ENCODE measurements at places on chromosomes 6 and 20. TPM values are rescaled to one million over a fixed set of nuclear protein-coding genes. Genes with fewer than 3 reads are reported as not detected.

GRCh38 chr6:15483060-15483459 is 179.8 kb downstream of the DTNBP1 start:
- no peak for DNase-seq

The DEFB128 gene
- total RNA-seq, result not detected

The TMEM200A gene
- not detected for total RNA-seq

The MYLK2 gene
- total RNA-seq, result 0.76 TPM

- no peak for DNase-seq
Measured at GRCh38 chr6:12537389-12537788, 179.2 kb upstream of the PHACTR1 start.

The MAN1A1 gene
- total RNA-seq, result 26.2 TPM

The MRS2 gene
- total RNA-seq, result 40.2 TPM

- no peak for DNase-seq
Measured at GRCh38 chr6:36793913-36794712, 45.1 kb downstream of the CPNE5 start.

- DNase-seq, result no peak
Measured at GRCh38 chr20:44983093-44983674, 16.9 kb downstream of the STK4 start.

GRCh38 chr6:164929408-164929977 is 379.9 kb downstream of the C6orf118 start:
- DNase-seq, result no peak

- DNase-seq, result no peak
Measured at GRCh38 chr6:45185403-45186251, 142.5 kb upstream of the RUNX2 start.

The GRM1 gene
- 5.4 TPM for total RNA-seq

GRCh38 chr20:23596579-23597250 is 9.0 kb downstream of the CST9 start:
- DNase-seq, result no peak

- peak; percentile 76 for DNase-seq
Measured at GRCh38 chr6:111087106-111087835, at the start of gene SLC16A10. TSS of gene SLC16A10 (plus strand) at chr6:111087503. CDS start at chr6:111087753, 250 bp downstream.

The LY6G5C gene
- 1.3 TPM for total RNA-seq

DNA sequence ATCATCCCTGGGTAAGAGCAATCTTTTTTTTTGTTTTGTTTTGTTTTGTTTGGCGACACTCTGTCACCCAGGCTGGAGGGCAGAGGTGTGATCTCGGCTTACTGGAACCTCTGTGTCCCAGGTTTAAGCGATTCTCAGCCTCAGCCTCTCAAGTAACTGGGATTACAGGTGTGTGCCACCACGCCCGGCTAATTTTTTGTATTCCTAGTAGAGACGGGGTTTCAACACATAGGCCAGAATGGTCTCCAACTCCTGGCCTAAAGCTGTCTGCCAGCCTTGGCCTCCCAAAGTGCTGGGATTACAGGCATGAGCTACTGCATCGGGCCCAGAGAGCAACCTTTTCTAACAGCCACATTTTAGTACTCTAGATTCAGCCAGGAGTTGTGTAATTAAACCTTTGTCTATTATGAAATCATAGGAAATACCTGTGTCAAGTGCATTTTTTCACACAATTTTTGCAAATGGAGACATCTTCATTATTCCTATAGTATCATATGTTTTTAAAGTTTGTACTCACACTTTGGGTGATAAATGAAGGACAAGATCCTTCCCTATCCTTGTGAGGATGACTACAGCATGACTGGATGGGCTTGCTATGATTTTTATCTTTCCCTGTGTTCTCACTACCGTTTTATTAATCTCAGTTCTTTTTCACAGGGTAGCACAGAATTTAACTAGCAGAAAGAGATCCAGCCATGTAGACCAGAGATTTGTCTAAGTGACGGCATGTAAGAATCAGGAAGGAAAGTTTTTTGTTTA is 82.6 kb downstream of the OR2B2 start:
- DNase-seq, result no peak

The CRIP3 gene
- 3.7 TPM for total RNA-seq

DNA sequence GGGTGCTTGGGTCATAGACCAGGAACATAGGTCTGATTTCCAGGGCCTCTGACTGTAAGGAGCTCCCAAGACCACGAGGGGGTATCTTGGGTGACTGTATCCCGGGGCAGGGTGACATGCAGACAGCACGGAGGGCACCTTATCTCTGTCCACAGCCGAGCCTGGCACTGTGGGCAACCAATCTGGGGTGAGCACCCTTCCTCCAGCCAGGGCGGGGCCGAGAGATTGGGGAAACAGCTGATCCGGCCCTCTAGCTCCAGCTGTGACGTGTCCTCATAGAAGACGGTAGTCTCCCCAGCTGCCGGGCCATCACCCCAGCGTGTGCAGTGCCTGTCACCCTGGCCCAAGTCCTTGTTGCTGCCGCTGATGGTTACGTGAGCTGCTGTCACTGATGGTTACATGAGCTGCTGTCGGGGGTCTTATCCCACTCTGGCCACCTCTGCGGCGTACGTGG is 139.6 kb upstream of the RNF24 start:
- DNase-seq, result no peak

DNA sequence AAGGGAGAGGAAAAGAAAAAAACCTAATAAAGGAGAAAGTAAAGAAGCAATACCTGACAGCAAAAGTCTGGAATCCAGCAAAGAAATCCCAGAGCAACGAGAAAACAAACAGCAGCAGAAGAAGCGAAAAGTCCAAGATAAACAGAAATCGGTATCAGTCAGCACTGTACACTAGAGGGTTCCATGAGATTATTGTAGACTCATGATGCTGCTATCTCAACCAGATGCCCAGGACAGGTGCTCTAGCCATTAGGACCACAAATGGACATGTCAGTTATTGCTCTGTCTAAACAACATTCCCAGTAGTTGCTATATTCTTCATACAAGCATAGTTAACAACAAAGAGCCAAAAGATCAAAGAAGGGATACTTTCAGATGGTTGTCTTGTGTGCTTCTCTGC is 70.8 kb upstream of the RNF146 start:
- no peak for DNase-seq

DNA sequence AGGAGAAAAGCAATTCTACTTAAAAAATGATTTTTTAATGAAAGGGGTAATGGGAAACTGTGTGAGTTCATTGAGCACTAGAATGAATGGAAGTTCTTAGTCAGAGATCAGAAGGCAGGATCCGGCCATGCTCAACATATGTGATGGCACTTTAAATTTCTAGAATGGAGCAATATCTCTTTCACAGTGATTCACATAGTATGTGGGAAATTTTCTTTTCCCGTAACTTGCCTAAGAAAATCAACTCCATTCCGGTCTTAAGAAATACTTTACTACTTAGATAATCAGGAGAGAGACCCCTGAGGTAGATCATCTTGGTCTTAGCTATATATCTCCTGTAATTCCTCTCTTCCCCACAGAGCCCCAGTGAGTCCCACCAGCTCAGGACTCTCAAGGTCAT is 131.8 kb downstream of the SCML4 start:
- no peak for DNase-seq

The ABHD16B gene
- not detected for total RNA-seq

GRCh38 chr20:9572670-9573069 is 58.3 kb downstream of the LAMP5 start:
- DNase-seq, result no peak

- peak; percentile 18 for DNase-seq
Measured at GRCh38 chr6:141359953-141360352, 772.8 kb upstream of the GJE1 start.

GRCh38 chr20:13271098-13271497 is 50.0 kb downstream of the ISM1 start:
- DNase-seq, result no peak

The SLC17A1 gene
- total RNA-seq, result not detected

GRCh38 chr6:145453376-145453775 is 281.9 kb downstream of the EPM2A start:
- DNase-seq, result no peak

The DYNLT2 gene
- total RNA-seq, result 0.49 TPM

GRCh38 chr20:5172167-5172601 is 45.4 kb downstream of the CDS2 start:
- no peak for DNase-seq

The OXT gene
- not detected for total RNA-seq

DNA sequence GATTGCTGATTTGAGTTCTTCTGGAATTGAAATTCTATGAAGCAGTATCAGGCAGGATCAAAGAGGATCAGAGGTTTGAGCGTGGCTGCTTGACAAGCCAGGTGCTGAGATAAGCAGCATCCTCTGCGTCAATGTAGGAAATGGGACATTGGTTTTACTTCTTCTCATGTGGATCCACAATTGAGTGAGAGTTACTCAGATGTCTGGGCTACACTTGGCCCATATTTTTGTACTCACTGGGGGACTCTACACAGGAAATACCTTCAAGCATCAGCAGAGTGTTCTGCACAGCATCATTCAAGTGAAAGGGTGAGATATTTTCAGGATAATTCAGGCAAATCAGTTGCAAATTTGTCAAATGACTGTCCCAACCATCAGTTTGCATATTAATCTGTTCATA is 613.9 kb upstream of the ARID1B start:
- no peak for DNase-seq

- no peak for DNase-seq
Measured at GRCh38 chr20:63046841-63047240, 40.1 kb upstream of the BHLHE23 start.

GRCh38 chr6:39296745-39297640 is 17.2 kb downstream of the KCNK17 start:
- DNase-seq, result peak; percentile 78

DNA sequence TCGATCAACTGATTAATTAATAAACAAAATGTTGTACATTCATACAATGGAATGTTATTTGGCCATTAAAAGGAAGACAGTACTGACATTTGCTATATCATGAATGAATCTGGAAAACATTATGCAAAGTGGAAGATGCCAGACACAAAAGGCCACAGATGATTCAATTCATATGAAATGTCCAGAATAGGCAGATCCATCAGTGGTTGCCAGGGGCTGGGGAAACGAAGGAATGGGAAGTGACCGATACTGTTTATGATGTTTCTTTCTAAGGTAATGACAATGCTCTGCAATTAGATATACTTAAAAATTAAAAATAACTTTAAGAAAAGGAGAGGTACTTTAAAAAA is 37.2 kb downstream of the ELOVL5 start:
- DNase-seq, result no peak

GRCh38 chr20:47243532-47244305 is 112.8 kb downstream of the ZMYND8 start:
- no peak for DNase-seq

DNA sequence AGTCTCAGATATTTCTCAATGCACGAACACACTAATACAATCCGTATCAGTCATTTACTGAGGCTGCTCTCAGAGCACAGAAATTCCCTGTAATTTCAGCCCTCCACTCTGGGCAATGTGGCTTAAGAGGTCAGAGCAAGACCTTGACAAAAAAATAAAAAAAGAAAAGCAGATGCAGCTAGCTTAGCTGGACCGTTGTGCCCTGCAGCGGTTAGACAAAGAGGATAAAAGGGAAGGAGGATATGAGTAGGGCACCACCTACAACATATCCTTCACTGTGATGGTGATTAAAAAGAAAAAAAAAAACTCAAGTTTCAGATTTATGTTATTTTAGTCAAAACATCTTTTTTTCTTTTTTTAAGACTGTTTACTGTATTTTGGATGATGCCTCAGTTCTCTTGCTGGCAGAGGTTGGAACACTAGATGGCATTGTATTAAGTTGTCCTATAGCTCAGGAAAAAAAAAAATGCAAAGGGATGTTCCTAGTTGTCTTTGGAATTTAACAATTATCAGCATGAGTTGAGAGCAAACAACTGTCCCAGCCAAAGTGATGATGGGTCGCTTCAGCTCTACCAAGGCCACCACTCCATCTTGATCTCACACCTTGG is 59.9 kb downstream of the ANKEF1 start:
- DNase-seq, result no peak

- DNase-seq, result no peak
Measured at GRCh38 chr20:11140359-11140758, 466.6 kb upstream of the JAG1 start.

- no peak for DNase-seq
Measured at GRCh38 chr6:34909320-34909883, 20.3 kb downstream of the ANKS1A start.

- no peak for DNase-seq
Measured at GRCh38 chr6:105713474-105714118, 310.7 kb upstream of the PREP start.

GRCh38 chr6:108800427-108800864 is 47.8 kb upstream of the ARMC2 start:
- no peak for DNase-seq

DNA sequence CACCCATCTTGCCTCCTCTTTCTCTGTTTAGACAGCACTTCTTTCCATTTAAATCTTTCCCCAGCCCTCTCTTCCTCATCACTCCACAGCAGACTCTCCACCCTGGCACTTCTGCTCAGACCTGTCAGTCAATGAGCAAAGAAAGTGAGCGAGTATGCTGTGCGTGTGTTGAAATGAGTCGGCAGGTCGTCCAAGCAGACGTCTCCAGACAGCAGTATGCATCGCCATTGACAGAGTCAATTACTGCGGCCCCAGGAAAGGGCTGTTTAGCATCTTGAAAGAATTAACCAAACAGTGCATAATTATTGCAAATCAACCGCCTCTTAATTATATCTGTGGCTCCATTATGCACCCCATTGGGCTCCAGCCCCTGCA is 54.8 kb upstream of the KCNG1 start:
- DNase-seq, result no peak

The SERINC3 gene
- total RNA-seq, result 95.8 TPM

GRCh38 chr6:52576054-52576391 is 837 bp downstream of the TRAM2 start:
- no peak for DNase-seq

The CLPSL2 gene
- not detected for total RNA-seq

GRCh38 chr6:43488667-43489276 is 11.4 kb downstream of the TJAP1 start:
- no peak for DNase-seq

- DNase-seq, result peak; percentile 92
Measured at GRCh38 chr20:50320901-50321796, 130.5 kb downstream of the CEBPB start.

GRCh38 chr6:133214267-133214666 is 26.9 kb upstream of the EYA4 start:
- no peak for DNase-seq

- DNase-seq, result no peak
Measured at GRCh38 chr20:45545754-45546453, 1.3 kb downstream of the EPPIN start.

GRCh38 chr6:140845701-140846100 is 1287.0 kb upstream of the GJE1 start:
- DNase-seq, result no peak

The TBC1D22B gene
- 10.0 TPM for total RNA-seq

GRCh38 chr6:47351621-47352020 is 41.9 kb upstream of the TNFRSF21 start:
- DNase-seq, result no peak

The TMEM244 gene
- not detected for total RNA-seq

GRCh38 chr20:49668181-49668877 is 45.3 kb downstream of the B4GALT5 start:
- DNase-seq, result peak; percentile 39

The TXLNB gene
- 166 TPM for total RNA-seq

The STMN3 gene
- 15.3 TPM for total RNA-seq

- DNase-seq, result no peak
Measured at GRCh38 chr6:7769702-7770101, 43.8 kb downstream of the BMP6 start.

The SEMG1 gene
- not detected for total RNA-seq

The CTCFL gene
- not detected for total RNA-seq

All from heart left ventricle (tissue), 16 donors.